ENCODE measurements at places on chromosomes 7 and 10.

DNA sequence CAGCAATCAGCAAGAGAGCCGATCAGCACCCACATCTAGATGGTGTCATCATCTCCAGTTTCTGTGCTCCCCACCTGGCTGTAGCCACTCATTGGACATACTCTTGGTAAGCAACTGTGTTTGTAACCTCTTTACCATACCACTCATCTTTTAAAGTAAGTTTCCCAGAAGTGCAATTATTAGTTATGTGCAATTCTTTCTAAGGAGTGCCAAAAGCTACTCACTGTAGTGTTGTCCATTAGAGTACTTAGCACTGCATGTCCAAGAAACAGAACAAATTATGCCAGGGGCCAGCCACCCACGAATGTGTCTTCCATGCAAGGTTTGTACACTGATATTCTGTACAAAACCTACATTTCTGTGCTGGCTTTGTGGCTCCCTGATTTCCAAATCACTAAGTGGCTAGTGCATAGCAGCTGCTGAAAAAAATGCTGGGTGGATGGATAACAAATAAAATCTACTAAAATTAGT, 131.9 kb downstream of the SRPK2 start:
- no peak for DNase-seq

- no peak for DNase-seq
Measured at GRCh38 chr7:4135301-4135700, 546.8 kb upstream of the FOXK1 start.

- DNase-seq, result no peak
Measured at GRCh38 chr7:131890176-131890575, 333.7 kb upstream of the PODXL start.

GRCh38 chr7:152883858-152884257, 124.3 kb downstream of the ACTR3B start:
- no peak for DNase-seq

- no peak for DNase-seq
Measured at GRCh38 chr10:119653916-119654315, 2.7 kb downstream of the BAG3 start.

- no peak for DNase-seq
Measured at GRCh38 chr10:19843487-19843886, 27.3 kb downstream of the PLXDC2 start.

GRCh38 chr7:129191272-129191671, 2.8 kb downstream of the SMO start:
- no peak for DNase-seq

- no peak for DNase-seq
Measured at GRCh38 chr7:151666886-151667285, 147.2 kb upstream of the RHEB start.

DNA sequence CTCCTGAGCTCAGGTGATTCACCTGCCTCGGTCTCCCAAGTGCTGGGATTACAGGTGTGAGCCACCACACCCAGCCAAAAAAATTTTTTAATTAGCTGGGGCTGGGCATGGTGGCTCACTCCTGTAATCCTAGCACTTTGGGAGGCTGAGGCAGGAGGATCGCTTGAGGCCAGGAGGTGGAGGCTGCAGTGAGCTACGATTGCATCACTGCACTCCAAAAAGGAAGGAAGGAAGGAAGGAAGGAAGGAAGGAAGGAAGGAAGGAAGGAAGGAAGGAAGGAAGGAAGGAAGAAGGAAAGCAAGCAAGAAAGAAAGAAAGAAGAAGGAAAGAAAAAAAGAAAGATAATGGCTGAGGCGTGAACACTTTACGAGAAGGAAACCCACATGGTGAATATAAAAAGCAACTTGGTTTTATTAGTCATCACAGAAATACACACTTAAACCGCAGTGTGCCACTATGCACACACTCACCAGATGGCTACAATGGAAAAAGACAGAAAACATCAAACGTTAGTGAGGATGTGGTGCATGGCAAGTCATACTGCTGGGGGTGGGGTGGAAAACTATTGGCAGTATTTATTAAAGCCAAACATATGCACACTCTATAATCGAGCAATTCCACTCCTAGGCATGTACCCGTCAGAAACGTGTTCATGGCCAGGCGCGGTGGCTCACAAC, 4.4 kb upstream of the CCL26 start:
- no peak for DNase-seq

DNA sequence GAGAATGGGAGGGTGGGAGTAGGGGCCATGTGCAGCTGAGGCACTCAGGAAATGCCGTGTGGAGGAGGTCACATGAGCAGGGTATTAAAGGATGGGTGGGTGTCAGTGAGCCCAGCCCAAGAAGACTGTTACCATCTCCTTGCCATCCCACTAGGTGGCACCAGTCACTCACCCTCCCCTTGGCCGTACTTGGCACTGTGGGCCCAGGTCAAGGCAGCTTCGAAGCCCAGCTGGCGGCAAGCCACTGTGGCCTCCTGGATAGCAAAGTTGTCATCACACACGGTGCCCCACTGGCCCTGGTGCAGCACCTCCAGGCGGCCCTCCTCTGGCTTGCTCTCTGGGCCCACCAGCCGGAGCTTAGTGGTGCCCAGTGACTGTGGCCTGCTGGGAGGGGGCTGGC, 5.4 kb downstream of the LOXL4 start:
- no peak for DNase-seq

- DNase-seq, result no peak
Measured at GRCh38 chr10:33228426-33228825, 106.0 kb downstream of the NRP1 start.

DNA sequence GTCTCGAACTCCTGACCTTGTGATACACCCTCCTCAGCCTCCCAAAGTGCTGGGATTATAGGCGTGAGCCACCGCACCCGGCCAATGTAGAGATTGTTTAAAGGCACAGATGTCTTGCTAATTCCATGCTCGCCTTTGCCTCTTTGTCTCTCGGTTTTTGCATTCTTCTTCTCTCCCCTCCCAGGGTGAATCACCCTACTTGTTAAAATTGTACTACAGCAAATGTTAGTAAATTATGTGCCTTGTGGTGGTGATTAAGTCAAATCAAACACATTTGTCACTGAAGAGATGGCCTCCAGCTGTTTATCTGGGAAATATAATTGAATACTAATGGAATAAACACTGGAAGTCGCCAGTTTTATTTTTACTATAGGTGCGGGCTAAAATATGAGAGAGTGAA, 384.4 kb upstream of the AUTS2 start:
- no peak for DNase-seq

DNA sequence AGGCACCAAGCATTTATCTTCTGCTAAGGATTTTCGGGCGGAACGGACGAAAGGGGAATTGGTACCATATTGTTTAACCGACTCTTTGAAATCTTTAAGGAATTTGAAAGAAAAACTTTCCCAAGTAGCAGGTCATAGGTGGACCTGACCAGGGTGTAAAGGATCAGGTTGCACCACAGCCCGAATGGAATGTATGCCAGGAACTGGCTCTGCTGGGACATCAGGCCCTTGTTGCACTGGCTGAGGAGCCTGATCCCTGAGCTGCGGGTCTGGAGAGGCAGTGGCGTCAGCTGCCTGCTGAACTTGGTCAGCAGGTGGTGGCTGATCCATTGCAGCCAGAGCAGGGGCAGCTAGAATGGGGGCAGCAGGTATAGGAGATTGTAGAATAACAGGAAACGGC, 41.4 kb upstream of the AKR1C2 start:
- no peak for DNase-seq

DNA sequence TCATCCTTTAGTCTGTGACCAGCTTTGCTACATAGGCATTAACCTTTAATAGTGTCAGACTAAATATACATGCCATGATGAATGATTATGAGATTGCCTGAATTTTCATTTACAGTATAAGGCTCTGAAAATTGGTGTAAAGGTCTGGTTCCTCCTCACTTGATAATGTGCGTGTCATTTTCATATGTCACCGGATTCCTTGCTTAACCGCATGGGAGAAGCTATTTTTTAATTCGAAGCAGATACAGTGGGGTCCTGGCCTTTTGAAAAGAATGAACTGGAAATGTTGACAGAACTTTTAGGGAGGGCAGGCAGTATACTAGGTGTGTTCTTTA, 192.4 kb upstream of the SH2B2 start:
- DNase-seq, result peak; percentile 45

- no peak for DNase-seq
Measured at GRCh38 chr10:128976856-128977255, 490.2 kb upstream of the MGMT start.

All from amniotic stem cell (primary cell).